ENCODE measurements at places on chromosomes 1 and 21.

GRCh38 chr1:109783436-109783835, 19.7 kb upstream of the EPS8L3 start:
- DNase-seq = no peak

DNA sequence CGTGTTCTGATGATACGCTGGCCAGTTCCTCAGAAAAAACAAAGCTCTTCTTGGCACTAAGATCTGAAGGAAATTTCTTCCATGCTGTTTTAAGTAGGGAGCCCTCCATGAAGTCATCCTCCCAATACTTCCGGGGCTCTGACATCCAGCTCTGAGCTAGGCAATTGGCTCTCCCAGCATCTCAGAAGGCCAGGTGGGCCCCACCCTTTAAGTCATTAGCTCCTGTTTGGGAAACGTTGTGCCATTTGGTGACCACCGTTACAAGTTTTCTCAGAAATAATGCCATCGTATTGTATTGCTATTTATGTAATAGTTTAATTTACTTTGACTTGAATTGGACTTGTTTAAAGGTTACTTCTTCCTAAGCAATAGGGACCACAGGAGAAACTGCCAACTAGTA, 130.3 kb upstream of the EDN2 start:
- no peak for DNase-seq

- no peak for DNase-seq
These were observed 18.6 kb downstream of the IFNGR2 start for GRCh38 chr21:33421713-33422393.

DNA sequence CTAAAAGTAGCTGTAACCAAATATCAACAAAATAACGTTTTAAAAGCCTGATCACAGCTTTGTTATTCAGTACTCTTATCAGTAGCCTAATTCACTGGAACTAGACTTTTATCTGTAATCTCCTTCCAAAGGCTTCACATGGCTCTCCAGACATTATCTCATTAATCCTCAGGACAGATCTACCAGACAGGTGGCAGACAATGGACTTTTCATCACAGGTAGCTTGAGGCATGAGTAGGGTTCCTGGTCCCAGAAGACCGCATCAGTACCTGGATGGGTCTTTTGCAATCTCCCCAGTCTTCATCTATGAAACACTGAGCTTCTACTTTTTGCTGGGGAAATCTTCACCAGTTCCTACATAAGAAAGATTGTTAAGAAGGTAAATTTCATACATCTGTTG, 132.2 kb upstream of the FOXD3 start:
- no peak for DNase-seq

- no peak for DNase-seq
These were observed 26.3 kb upstream of the PALMD start for GRCh38 chr1:99619583-99619982.

DNA sequence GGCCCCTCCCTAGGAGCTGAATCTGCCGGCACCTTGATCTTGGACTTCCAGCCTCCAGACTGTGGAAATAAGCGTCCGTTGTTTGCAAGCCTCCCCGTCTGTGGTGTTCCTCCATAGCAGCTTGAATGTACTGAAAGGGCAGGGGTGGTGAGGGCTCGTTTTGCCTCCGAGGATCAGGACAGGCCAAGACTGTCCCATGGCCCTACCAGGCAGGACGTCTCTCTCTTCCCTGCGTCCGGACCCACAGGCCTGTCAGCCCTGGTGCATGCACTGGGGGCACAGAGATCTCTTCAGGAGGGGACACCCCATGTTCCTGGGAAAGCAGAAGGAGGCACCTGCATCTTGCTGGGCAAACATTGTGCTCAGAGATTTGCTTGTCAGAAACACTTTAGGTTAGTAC, 156.3 kb upstream of the C1orf174 start:
- no peak for DNase-seq

DNA sequence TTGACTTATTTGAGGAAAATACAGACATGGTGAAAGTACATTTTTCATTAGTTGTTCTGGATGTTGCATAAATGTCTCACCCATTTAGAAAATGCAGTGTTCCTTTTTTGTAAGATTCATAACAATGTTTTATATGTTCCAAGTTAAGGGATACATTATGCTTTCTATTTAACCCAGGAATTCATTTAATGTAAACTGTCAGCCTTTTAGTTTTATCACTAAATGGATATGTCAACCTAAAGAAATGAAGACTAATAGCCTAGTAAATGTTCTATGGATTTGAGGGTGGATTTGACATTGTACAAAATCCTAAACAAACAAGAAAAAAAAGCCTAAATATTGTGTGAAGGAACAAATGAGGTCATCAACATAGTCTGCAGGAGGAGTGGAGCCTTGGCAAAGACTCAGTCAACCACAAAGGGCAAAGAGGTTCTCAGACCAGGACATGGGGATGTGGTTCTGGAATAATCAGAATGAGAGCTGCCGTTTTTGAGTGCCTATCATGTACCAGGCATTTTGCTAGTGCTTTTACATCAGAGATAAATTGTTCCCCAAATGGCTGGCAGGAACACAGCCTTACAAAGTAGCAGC, 8.8 kb upstream of the INSL5 start:
- no peak for DNase-seq

DNA sequence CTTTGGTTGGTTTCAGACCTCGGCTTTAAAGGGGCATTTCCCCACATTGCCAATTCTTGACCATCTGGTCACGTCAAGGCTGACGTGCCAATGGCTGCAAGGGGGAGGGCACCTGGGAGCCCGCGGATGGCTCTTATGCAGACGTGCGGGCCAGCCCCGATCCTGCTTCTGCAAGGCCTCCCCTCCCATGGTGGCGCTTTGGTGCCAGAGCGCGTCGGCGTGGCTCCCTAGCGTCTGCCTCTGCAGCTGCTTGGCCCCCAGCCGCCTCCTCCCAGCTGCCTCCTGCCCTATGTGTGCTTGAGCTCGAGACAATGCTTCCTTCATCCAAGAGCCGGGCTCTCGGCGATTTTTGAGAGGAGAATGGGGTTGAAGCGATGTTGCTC, 29.1 kb downstream of the SKI start:
- DNase-seq = no peak

- DNase-seq = no peak
These were observed 111.0 kb downstream of the PDE9A start for GRCh38 chr21:42764443-42764760.

GRCh38 chr1:53462769-53463501, 3.7 kb downstream of the DMRTB1 start:
- no peak for DNase-seq

- no peak for DNase-seq
These were observed 206.6 kb downstream of the PBX1 start for GRCh38 chr1:164765557-164765956.

DNA sequence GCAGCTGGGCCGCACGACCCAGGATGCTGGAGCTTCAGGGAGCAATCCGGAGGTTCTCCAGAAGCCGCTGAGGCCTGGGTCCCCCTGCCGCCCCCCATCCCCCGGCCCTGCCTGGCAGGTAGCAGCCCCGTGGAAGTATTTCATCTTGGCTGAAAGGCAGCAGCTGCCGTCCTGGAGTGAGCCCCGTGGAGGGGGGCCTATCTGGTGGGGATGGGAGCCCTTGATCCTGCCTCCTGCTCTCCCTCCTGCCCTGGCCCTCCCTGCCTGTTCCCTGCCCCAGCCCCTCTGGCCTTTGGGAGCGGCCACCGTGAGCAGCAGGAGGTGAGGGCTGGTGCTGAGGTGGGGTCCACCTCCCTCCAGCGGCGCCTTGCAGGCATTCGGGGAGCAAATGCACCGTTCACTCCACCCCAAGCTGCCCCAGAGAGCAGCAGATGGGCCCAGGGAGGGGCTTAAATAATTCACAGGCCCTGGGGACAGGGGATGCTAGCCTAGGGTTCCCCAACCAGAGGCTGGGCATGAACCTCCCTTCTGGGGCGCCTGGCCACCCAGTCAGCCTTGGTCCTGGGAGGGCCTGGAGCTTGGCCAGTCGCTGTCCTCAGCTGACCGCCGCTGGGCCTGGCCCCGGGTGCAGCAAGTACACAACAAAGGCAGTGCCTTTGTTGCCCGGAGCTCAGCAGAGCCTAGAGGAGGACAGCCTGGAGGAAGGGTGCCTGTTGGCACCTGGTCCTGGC, 23.7 kb upstream of the PLCH2 start:
- DNase-seq = no peak

DNA sequence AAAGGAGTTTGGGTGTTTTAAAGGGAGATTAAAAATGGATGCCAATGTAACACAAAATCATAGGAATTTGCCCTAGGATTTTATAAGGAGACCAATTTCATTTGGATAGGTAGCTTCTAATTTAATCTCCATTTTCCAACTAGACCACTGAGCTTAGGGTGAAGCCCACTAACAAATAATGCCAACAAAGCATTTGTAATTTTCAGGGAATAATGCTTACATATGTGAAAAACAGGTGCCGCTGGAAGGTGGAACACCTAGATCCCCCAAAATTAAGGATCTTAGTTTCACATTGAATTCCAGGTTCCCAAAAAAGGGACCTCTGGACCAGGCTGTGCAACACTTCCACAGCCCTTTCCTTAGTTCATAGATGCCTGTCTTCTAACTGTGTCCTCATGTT, 66.2 kb upstream of the B3GALT5 start:
- DNase-seq = no peak

DNA sequence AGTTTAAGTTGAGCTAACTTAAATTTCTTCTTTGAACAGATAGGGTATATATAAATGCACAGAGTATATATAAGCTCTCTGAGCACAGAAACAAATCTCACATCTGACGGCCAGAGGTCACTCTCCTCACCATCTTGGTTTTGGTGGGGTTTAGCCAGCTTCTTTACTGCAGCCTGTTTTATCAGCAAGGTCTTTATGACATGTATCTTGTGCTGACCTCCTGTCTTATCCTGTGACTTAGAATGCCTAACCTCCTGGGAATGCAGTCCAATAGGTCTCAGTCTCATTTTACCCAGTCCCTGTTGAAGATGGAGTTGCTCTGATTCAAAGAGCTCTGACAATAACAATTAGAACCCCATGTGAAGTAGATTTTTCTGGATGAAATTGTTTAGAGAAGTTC, 1.6 kb upstream of the MOV10 start:
- no peak for DNase-seq

- DNase-seq = no peak
These were observed 9.5 kb upstream of the DUSP10 start for GRCh38 chr1:221751226-221751887.

DNA sequence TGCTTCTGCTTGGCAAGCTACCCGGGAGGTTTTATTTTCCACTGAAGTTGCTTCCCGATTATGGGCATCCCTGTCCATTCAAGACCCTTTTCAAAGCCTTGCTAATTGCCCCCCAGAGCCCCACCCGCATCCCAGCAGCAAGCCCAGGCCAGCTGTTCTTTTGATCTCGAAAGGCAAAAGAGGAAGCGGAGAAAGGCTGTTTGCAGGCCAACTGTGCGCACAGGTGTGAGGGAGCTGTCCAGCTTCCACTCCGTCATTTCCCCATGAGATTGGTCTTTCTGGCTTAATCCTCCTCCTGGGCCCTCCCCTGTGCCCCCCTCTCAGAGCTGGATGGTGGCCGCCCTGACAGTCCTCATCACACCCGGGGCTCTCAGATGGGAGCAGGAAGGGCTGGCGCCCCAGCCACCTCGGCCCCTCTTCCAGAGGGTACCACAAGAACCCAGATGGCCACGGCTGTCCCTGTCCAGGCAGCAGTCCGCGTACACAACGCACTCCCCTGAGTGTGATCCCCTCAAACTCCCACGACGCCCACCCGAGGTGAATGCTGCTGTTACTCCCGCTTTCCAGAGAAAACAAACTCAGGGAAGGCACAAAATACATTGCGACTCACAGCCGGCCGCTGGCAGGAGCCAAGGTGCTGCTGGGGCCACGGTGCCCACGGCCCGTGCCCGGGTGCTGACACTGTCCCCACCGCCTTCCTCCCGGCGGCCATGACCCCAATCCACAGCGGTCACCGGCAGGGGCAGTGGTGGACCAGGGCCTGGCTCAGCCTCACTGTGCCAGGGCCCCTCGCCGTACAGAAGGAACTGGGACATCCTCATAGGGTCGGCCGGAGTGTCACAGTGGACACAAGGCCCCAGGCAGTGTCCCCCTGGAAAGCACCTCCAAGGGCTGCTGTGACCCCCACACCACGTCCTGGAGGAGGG, 121.9 kb downstream of the CRYAA start:
- DNase-seq = no peak

DNA sequence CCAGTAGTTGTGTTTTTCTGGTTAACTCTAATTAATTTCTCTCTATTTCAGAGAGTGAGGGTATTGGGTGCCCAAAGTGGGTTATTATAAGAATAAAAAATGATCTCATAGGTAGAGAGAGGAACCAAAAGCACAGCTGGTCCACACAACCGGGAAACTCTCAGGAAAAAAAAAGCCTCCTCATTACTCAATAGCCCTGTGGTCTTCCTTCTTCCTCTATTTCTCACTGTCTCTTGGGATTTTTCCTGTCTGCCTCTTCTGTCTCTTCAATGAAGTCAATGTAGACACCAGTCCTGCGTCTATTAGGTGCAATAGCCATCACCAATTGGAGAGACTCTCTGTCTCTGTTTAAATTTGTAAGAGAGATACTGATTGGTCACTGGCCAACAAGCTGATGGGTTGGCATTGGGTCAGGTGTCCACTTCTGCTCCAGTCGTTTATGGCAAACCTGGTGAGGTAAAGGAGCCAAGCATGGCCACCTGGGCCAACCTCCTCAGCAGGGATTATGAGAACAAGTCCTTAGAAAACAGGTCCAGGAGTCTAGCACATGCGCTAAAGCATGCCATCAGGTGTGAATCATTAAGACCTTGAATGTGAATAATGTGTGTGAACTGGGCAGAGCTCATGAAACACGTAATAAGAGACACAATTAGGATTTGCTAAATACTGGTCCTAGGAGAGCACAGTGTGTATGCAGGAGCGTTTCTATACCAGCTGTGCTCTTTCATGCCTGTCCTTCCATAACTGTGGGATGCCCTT, 443.0 kb upstream of the RUNX1 start:
- no peak for DNase-seq

DNA sequence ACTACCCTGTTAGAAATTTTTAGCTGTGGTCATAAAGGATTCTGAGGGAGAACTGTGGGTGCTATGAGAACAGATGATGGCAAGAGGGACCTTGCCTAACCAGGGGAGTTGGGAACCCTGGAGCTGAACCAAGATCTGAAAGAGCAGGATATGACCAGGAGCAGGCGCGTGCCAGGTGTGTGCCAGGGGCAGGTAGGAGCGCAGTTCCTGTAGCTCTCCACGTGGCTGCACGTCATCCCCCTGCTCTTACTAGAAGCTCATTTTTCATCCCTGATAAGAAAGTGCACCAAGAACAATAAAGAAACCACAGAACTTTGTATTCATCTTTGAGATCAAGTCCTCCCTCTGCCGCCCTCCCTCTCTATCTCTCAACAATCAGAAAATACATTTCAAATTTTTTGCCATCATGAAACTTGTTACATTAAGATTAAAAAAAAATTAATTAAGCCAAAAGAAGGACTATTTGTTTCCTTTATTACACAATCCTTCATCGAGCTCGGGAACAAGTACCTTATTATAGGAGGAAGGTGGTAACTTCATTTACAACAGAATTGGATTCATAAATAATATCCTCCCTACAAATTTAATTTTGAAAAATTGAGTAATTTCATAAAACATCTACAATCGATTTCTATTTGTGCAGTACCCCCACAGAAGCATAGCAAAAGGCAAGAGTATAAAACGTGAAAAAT, 78.5 kb downstream of the SLC35F3 start:
- DNase-seq = no peak

DNA sequence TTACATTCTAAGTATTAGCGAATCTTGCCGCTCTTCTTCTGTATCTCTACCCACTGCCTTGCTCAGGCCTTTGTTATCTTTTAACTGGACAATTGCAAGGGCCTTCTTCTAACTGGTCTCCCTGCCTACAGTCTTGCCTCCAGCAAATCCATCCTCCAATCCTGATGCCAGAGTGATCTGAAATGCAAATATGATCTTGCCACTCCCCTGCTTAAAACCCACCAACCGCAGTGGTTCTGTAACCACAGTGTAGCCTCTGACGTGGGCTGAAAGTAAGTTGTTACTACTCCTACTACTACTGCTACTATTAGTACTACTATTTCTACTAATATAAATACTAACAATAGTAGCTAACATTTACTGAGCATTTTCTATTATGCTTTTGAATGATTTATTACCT, 12.4 kb downstream of the MOV10 start:
- DNase-seq = no peak
